Purkinje cell (primary cell): ENCODE measurements at places on chromosomes 2 and 18. TPM values are rescaled to one million over a fixed set of nuclear protein-coding genes. Genes with fewer than 3 reads are reported as not detected.

NTSR2 gene
- polyA plus RNA-seq = 1.7 and 3.4 TPM in 2 replicates

PROM2 gene
- polyA plus RNA-seq = not detected in 2 replicates

IL1F10 gene
- polyA plus RNA-seq = not detected in 2 replicates

MC4R gene
- polyA plus RNA-seq = not detected in 2 replicates

CCDC141 gene
- polyA plus RNA-seq = 2.9 and 6.1 TPM in 2 replicates

ZAP70 gene
- polyA plus RNA-seq = not detected in 2 replicates

HNMT gene
- polyA plus RNA-seq = 64.3 and 81.6 TPM in 2 replicates

RGPD4 gene
- 0.08 TPM in 1 of 2 replicates, not detected in the other for polyA plus RNA-seq
